T-cell (primary cell): ENCODE measurements at places on chromosomes 11 and 22.

DNA sequence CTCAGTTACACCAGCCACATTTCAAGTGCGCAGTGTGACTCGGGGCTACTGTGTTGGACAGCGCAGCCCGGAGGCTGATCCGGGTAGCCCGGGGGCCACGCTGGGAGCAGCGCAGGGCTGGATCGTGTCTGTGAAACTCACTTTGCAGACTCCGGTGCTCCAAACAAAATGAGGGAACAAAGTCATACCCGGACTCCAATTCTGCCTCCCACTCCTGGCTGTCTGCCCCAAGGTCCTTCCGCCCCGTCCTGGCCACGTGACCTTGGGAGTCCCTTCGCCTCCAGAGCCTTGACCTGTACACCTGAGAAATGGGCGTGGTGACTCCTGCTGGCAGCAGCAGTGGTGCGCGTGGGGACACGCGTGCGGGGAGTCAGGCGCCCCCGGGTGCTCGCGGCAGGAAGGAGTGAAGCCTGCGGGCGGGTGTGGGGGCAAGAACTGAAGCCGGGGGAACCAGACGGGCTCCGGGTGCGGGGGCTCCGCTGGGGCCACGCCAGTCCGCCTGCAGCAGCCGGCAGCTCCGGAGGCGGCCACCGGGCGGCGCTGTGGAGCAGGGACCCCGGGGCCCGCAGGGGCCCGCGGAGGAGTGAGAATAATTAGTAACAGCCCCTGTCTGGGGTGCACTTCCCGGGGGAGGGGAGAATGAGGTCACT, 42.4 kb downstream of the KCNJ4 start:
- DNase-seq = no peak

GRCh38 chr22:44218071-44218470, 37.3 kb downstream of the PARVG start:
- DNase-seq = no peak

GRCh38 chr11:109120341-109120740, 301.6 kb upstream of the C11orf87 start:
- DNase-seq = no peak

DNA sequence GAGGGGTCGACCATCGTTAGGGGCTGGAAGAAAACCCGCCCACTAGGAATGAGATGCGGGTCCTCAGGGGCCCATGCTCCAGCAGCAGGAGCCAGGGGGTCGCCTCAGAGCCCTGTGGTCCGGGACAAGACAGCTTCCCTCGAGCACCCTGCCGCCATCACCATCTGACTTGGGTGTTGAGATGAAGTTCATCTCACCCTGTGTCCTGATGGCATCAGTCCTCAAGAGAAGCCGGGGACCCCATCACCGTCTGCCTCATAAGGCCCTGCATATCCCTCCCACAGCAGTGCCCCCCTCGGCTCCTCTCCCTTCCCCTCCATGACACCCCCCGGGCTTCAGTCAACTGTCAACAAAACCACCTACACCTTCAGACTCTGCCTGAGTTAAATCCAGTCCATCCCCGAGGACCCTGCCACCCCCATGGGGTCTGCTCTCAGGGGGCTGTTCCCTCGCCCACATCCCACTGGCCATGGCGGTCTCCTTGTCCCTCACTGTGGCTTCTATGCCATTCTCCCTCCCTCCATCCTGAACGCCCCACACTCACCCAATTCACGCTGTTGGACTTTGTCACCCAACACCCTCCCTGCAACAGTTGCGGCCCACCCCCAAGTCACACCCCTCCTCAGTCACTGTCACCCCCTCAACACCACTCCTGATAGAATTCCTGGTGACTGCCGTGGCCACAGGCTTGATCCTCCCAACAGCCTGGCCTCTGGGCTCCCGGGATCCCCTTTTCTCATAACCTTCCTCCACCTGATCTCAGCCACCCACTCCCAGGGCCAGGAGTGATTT, 87.7 kb upstream of the RTL6 start:
- no peak for DNase-seq

DNA sequence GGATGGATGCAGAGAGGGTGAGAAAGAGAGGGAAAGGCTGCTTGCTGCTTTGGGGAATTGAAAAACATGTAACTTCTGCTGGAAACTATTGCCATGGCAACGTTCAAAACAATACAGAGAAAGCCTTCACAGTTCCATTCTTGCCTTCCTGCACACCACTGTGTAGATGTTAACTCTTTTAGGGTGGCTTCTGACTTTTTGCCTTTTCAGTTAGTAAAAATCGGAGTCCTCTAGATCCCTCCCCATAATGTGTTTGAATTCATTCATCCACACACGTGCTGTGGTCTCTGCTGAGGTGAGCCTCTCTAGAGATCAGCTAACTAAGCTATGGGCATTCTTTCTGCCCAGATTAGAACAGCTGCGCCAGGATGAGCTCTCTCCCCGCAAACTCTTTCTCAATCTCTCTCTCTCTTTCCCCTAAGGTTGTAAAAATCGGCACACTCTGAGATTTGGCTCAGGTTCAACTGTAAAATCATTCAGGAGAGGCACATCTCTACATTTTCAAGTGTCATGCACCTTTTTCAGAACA, 1178.3 kb downstream of the LRRC4C start:
- DNase-seq = no peak

DNA sequence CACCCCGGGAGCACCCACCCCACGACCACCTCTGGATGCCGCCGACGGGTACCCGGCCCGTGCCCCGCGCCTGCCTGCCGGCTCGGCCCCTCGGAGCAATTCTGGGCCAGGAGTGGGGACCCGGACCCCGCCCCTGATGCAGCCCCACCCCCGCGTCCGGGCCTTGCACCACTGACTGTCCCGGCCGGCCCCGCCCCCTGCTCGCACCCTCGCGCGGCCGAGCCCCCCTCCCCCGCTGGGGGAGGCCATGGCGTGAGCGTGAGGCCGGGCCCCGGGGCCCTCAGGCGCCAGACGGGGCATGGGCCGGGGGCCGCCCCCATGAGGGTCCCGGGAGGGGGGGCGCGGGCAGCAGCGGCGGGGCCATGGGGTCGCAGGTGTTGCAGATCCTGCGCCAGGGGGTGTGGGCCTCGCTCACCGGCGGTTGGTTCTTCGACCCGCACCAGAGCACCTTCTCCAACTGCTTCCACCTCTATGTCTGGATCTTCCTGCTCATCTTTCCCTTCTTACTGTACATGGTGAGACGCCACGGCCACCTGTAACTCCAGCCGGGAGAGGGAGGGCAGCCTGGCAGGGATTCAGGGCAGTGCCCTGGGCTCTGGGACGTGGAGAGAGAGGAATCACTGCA, 486 bp downstream of the PCNX3 start:
- no peak for DNase-seq

- DNase-seq = no peak
Observed at GRCh38 chr22:49047447-49047846, 780.2 kb downstream of the BRD1 start.
